Tibial artery (tissue), 4 donors: ENCODE measurements at places on chromosomes 7 and 10.

DNA sequence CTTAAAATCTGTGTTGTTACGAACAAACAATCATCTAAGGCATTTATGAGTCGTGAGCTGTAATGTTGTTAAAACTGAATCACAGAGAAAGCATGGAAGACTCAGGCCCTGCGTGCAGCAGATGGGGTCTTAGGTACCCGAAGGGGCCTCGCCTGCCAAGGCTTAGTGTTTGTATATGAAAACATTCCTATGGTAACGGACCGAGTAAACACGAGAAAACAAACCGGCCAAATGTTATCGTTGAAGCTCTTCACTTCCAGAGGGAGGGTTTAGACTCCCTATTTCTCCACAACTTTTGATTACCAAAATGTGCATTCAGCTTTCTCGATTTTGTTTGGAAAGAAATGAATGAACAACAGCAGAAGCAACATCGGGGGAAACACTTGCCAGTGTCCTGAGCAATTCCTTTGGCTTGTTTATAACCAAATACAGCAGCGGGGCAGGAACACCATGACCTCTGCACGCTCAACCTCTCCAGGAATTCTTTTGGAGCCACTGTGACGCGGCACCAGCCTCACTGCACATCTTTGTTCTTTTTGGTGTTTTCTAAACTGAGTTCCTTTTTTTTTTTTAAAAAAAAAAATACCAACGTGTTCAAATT lies 121.6 kb upstream of the KLF6 start:
- DNase-seq: no peak

- DNase-seq: no peak
These were observed 112.1 kb downstream of the LMBR1 start for GRCh38 chr7:156780724-156781455.

- no peak for DNase-seq
These were observed 13.6 kb downstream of the FAM3C start for GRCh38 chr7:121382473-121382872.

DNA sequence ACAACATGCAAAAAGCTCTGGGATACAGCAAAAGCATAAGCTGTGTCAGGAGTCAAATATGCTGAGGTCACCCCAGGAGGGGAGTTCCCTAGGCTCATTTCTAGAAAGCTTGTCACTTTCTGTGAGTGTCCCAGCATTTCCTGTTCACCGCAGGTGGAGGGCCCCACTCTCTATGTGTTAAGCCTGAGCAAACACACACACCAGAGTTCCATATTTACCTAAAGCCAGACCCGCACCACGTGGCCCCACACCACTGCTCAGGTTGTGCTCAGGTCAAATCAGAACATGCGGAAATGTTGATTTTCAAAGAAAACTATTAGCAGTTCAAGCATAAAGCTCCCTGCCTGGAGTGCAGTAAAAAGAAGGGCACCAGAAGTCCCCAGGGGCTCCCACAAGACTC lies 259.6 kb upstream of the PPP2R2D start:
- DNase-seq: no peak

DNA sequence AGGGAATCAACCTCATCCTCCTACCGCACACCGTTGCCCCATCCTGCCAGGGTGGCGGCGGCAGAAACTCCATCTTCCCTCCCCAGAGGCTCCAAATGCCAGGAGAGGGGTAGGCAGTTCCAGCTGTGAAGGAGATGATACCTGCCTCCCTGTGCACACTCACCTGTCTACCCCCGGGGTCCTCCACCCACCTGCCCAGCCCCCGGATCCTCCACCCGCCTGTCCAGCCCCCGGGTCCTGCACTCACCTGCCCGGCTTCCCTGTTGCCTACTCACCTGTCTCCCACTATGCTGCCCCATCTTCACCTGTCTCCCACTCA lies 13.4 kb upstream of the DNAAF5 start:
- DNase-seq: no peak

- no peak for DNase-seq
These were observed 203.9 kb upstream of the GLI3 start for GRCh38 chr7:42440951-42441350.

DNA sequence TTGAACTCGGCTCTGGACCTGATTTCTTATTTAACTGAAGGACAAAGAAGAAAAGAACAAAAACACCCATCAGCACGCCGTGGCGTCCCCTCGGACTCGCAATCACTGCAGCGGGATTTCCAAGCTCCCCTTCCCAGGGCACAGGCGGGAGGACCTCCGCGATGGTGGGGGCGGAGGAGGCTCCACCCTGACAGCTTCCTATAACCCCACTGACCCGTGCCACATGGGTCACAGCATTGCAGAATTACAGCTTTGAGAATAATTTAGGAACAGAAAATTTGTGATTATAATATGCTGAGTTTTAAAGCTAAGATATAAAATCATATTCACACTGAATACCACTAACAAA lies 129.7 kb upstream of the SEC61G start:
- no peak for DNase-seq

DNA sequence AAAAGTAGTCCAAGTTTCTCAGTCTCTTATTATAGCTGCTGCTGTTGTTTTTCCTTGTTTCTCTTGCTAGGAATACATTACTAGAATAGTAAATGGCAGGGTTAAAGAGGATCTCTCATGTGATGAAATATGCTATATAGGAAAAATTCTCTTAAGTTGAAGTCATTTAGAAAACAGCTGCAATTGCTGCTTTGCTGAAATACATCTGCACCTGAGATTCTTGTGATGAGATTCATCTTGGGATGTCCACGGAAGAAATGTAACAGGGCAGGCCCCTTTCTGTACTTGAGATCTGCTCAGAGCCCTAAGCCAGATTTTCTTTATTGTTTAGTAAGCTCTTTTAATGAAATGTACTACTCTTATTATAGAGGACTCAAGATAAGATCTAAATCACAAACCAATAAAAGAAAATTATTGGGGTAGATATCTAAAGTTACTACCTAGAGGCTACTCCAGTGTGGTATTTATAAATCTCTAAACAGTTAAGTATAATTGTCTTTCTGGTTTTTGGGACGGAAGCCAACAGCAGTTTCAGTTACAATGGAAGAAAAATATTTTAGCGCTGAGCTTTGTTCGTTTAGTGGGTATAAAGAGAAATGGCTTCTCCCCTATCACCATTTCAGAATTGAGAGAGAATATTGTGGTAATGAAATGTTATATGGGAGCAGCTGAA lies 701.5 kb downstream of the KCNMA1 start:
- no peak for DNase-seq

DNA sequence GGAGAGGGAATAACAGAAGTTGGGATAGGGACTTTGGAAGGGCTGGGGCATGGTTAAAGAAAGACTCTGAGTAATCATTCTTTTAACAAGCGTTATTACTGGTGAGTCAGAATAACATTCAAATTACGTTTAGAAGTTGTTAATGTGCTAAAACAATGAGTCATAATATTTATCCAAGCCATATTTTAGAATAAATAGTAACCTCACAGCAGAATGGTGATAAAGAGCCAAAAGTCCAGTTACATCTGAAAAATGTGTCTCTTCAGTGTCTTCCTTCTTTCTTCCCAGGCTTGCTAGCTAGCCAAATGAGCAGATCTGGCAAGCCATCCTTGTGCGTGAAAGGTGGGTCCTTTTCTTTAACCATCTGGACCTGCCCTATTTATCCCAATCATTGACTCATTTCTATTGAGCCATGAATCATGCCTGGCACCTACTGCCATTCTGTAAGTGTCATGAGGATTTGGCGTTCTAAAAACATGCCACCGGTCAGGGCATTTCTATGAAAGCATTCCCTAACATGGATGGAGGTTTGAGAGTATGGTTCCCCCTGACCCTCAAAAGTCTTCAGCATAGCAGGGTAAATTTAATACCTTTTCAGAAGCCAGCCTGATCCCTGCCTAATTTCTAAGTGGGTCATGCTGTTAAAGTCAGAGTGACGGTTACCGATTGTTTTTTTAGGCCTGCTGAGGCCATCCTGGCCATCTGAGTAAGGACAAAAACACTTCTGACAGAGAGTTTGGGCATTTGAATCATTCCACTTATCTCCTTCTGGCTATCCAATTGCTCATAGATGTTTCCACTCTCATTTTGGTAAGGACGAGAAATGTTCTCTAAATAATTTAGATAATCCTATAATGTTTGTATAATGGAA lies 26.9 kb downstream of the MYPN start:
- no peak for DNase-seq

DNA sequence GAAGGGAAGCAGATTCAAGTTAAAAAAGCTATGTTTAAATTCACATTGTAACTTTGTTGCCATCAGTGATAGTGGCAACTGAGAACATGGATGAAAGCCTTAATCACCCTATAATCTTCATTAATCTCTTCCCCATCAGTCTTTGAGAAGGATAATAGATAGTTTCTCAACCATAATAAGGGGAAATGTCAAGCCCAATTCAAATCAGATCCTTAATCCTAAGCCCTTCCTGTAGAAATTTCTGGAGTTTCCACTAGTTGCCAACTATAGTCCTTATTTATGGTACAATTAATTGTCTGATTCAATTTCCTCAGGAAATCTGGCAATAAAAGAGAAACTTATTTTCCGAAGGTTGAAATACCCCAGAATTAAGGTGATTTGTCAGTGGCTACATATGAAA lies 431.8 kb downstream of the ZWINT start:
- no peak for DNase-seq

GRCh38 chr10:43166880-43167497 lies 28.7 kb downstream of the CSGALNACT2 start:
- no peak for DNase-seq

DNA sequence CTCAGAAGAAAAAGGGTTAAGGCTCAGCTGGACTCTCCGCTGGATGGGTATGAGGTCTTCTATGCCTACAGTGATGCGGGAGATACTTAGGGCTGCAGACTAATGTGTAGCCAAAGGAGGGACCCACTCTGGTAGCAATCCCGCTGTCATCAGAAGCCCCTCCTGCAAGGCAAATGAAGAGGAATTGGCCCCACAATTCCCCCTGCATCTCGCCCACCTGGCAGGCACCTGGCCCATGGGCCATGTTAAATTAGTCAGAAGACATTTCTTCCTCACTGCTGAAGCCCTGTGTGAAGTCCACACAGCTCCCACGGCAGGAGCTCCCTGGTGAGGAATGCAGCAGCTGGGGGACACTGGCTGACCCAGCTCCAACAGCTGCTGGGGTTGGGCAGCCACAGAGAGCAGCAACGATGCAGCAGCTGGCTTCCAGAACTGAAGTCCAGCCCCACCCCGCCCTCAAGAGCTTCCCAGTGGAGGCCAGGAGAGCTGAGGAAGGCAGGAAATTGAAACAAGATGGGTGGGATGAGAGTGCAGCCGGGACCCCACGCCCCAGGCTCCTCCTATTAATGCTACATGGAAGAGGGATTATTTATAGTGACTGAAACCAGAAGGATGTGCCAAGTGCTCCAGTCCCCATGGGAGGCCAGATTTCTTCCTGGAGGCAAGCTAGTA lies 5.5 kb downstream of the VSTM4 start:
- DNase-seq: peak; percentile 34

DNA sequence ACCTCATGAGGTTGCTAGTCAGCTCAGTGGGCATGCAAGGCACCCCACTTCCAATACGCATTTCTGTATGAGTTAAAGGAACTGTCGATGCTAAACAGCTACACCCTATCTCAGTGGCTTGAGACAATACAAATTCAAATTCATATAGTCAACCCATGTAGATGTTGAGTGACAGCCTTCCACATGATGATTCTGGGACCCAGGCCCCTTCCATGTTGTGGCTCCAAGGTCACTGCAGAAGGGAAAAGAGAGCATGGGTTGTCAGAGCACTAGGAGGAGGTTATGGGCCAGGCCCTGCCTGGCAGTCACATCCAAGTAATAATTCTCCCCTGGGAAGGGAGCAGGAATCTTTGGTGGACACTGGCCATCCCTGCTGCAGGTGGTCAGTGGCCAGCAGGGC lies 28.2 kb downstream of the C10orf105 start:
- DNase-seq: no peak

DNA sequence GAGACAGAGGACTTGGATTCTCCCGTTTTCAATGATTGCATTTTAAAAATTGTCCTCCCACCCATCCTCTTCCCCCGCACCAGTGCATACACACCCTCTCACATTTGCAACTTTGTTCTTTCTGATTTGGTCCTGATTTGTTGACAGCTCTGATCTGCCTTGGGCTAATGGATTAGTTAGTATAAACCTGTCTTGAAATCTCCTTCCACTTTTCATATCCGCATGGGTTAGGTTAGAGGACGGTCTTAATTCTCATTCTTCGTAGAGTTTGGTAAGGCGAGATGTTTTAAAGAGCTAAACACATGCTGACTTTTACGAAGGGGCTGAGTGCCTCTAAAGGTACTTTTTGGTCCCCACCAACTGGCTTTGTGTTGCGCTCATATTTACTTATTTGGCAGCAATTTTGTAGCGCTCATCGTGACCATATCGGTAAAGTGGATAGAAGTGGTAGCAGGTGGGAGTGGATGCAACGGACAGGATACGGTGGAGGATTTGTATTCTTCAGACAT lies 1.1 kb downstream of the AHR start:
- no peak for DNase-seq

DNA sequence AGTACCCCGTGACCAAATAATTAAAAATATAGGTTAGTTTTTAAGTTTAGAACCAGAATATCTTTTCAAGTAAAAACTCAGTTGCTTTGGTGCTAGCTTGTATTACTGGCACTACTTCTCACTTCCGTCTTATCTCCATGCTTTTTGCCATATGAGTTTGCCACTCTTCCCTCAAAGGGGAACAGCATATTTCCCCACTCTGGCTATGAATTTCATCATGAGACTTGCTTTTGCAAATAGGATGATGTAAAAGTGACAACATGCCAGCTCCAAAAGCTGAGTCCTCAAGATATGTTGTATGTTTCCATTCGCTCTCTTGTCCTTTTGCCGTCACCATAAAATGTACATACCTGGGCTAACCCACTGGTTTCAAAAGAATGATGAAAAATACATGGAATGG lies 178.1 kb upstream of the SEMA3A start:
- no peak for DNase-seq

DNA sequence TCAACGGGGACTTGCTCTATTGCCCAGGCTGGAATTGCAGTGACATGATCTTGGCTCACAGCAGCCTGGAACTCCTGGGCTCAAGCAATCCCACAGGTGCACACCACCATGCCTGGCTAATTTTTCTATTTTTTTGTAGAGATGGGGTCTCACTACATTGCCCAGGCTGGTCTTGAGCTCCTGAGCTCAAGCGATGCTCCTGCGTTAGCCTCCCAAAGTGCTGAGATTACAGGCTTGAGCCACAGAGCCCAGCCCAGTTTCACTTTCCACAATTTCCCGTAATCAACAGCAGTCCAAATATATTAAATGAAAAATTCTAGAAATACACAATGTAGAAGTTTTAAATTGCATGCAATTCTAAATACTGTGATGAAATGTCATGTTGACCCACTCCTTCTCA lies 24.0 kb downstream of the SEPTIN14 start:
- no peak for DNase-seq

- DNase-seq: peak; percentile 48
These were observed 73.2 kb upstream of the SHH start for GRCh38 chr7:155885167-155886155.

GRCh38 chr7:38274927-38275620 lies 1.6 kb upstream of the TARP start:
- no peak for DNase-seq

- no peak for DNase-seq
These were observed 179.4 kb upstream of the INHBA start for GRCh38 chr7:41882256-41882655.
